ENCODE measurements at places on chromosomes 1 and 21. TPM values are rescaled to one million over a fixed set of nuclear protein-coding genes. Genes with fewer than 3 reads are reported as not detected.

OLIG1 gene
- polyA plus RNA-seq: not detected

ZNF678 gene
- 3.5 TPM for polyA plus RNA-seq

MTARC1 gene
- polyA plus RNA-seq: 0.22 TPM

CELA2A gene
- polyA plus RNA-seq: not detected

XCL1 gene
- 0.83 TPM for polyA plus RNA-seq

ACTL8 gene
- not detected for polyA plus RNA-seq

UBE2Q1 gene
- 4.3 TPM for polyA plus RNA-seq

OR2W3 gene
- polyA plus RNA-seq: not detected

DNALI1 gene
- not detected for polyA plus RNA-seq

FCRL3 gene
- polyA plus RNA-seq: not detected

TSNAX gene
- 47.0 TPM for polyA plus RNA-seq

SLC25A34 gene
- polyA plus RNA-seq: 0.05 TPM

PALMD gene
- 0.05 TPM for polyA plus RNA-seq

RIMS3 gene
- 1.0 TPM for polyA plus RNA-seq

HFM1 gene
- not detected for polyA plus RNA-seq

OR2G3 gene
- not detected for polyA plus RNA-seq

TFAP2E gene
- 1.0 TPM for polyA plus RNA-seq

PODN gene
- not detected for polyA plus RNA-seq

CFHR1 gene
- polyA plus RNA-seq: not detected

Measured in GM12878 (cell line).